ENCODE measurements at places on chromosomes 7 and 10.

DNA sequence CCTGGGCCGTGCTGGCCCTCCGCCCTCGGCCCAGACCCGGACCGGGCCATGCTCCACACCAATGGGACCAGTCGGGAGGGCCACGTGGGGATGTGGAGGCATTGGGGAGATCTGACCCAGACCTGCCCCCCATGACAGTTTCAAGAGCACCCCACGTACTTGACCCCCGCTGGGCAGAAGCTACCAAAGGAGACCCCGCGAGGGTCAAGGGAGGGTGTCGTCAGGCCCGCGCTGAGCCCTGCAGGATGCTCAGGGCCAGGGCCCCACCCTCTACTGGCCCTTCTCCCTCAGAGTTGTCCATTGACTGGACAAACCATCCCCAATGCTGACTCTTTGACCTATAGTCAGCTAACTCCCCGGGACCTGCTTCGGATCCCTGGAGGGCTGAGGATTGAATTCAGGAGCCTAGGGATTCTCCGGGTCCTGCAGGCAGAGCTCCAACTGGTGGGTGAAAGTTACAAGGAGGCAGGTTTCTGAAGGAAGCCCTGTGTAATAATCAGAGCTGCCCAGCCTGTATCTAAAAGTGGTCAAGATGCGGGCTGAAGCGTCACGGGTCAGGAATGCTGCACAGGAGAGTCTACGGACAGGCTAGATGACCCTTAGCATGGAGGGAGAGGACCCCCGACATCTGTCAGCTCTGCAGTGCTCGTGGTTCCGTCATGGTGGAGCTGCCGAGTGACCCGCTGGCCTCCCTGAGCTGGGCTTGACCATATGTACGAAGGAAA is 498 bp upstream of the CALHM2 start:
- DNase-seq = no peak

DNA sequence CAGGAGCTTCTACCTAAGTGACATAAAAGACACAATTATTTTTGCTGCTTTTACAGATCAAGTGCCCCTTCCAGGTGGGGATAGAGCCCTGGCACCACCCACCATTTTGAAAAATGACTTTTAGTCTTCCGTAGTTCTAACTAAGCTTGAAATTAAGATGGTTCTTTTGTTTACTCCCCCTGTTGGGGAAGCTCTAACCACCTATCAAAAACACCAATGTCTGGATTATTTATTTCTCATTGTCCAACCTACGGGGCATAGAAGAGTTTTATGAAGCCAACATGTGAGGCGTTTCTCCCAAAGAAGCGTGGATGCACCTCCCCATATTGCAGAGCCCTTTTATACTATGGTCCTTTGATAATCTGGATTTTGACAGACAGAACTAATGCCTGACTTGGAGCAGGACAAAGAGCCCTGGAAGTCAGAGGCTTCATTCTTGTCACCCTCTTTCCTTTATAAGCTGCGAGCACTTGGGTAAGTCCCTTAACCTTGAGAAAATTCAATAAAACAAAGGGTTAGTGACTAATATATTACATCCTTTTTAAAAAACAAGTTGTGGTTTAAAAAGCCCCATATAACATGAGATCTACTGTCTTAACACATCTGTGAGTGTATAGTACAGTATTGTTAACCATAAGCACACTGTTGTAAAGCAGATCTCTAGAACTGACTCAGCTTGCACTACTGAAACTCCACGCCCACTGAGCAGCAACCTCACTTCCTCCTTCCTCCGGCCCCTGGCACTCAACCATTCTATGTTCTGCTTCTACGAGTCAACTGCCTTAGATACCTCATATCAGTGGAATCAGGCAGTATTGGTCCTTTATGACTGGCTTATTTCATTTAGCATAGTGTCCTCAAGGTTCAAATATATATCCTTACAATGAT is 67.5 kb downstream of the ATXN7L1 start:
- peak; percentile 48 for DNase-seq

GRCh38 chr7:23791721-23792120 is 81.7 kb downstream of the STK31 start:
- DNase-seq = no peak

- no peak for DNase-seq
Observed at GRCh38 chr7:133709036-133709880, 417.9 kb upstream of the LRGUK start.

DNA sequence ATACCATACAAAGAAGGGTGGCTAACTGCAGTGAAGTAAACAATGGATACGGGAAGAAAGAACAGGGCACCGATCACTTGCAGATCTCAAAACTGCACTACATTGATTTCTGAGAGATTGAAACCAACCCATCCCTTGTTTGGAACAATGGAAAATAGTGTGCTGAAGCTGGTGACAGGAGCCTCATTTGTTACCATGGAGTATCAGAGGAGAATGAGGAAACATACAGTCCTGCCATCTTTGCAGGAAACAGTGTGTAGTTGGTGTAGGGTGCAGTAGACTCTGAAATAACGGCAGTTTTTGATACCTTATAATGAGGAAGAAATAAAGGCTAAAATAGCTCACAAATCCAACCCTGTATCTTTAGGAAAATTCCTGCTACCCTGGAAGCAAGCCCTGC is 118.5 kb downstream of the ARHGAP21 start:
- no peak for DNase-seq

- DNase-seq = no peak
Observed at GRCh38 chr7:11166051-11166450, 192.4 kb downstream of the PHF14 start.

DNA sequence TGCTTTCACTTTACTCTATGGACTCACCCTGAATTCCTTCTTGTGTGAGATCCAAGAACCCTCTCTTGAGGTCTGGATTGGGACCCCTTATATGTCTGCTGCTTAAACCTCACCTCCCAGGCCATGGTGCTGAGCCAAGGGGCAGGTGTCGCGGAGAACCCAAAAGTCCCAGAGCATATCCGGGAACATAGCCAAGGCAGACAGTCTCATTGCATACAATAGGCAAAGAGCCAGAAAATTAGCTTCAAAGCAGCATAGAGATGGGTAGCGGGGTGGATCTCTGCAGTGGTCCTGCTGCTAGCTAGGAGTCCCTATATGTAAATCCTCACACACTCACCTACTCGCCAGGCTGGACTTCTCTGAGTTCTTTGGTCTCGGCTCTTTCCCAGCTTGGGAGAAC is 5.5 kb downstream of the CCL24 start:
- DNase-seq = no peak

DNA sequence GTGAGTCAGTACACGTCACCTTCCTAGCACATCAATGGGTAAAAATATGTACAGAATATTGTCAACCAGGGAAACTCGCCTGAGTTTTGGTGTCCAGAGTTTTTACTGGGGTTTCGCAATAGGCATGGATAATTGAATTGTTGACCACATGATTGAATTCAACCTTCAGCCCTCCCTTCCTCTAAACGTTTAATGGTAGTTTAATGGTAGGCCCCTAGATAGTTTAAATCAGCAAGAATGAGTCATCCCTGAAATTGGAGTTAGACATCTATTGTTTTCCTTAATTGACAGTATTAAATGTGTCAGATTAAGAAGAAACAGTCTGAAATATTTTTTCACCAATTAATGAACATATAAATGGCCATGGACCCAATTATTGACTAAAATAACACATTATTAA is 57.8 kb upstream of the CACNA2D1 start:
- DNase-seq = no peak

- DNase-seq = no peak
Observed at GRCh38 chr7:108134486-108134885, 4.3 kb upstream of the LAMB4 start.

DNA sequence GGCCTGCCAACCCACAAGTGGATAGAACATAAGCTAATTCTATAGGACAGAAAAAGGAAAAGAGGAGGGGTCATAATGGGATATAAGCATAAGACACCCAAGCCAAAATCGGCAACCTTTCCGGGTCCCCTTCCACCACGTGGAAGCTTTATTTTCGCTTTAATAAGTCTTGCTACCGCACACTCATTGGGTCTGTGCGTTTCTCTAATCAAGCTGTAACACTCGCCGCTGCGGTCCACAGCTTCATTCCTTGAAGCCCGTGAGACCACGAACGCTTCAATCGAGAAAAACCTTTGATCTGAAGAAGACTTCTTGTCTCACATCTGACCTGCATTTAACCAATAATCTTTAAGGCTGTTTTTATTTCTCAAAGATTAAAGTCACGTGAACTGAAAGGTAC is 35.8 kb upstream of the HECW1 start:
- DNase-seq = no peak

DNA sequence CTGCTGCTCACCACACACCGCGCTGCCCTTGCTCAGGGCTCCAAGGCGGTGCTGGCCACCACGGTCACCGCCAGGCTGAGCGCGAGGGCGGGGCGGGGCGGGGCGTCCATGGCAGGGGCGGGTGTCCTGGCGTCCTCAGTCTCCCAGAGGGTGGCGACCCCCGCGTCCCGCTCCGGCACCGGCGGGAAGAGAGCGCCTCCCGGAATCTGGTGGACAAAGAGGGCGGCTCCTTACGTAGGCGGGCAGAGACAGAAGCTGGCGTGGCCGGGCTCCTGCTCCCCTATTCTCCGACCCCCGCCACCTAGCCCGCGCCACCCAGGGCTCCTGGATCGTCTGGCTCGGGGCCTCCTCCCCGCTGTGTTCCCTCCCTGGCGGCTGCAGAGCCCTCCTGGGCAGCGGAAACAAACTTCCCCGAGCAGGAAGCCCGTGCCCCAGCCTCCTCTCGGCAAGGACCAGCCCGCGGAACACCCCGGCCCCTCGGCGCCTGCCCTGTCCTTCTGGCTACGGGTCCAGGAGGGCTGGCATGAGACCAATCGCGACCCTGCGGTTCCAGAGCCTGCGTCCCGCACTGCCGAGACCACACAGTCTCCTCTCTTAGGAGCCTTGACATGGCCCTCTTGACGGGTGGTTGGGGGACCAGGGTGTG is 133.8 kb upstream of the ZNF92 start:
- DNase-seq = no peak

GRCh38 chr7:47949703-47950102 is 1.4 kb upstream of the PKD1L1 start:
- DNase-seq = no peak

GRCh38 chr10:77943121-77943901 is 16.8 kb upstream of the DLG5 start:
- no peak for DNase-seq
